Fibroblast of skin of back (primary cell): ENCODE measurements at places on chromosomes 5 and 9.

- DNase-seq, result no peak
These were observed 97.6 kb downstream of the ARSB start for GRCh38 chr5:78887384-78888118.

GRCh38 chr9:33048054-33048465 lies 23.0 kb downstream of the DNAJA1 start:
- no peak for DNase-seq

DNA sequence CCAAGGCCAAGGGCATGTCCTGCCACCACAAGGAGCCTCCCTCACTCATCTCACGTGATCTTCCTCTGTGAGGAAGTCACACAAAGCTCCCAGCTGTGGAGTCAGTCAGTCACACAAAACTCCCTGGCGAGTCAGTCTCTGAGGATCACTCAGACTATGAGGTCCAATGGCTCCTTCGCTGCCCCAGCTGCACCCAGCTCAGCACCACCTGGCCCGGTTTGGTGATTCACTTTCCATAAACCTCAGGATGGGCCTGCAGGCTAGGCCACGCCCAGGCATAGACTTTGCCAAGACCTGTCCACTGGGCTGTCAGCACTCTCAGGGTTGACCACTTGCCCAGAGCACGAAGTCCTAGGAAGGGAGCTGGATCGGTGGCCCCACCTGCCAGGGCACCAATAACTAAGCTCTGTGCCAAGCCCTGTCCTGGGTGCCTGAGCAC lies 233.8 kb downstream of the HSPA4 start:
- no peak for DNase-seq

- DNase-seq, result no peak
These were observed 5.1 kb downstream of the B4GALT7 start for GRCh38 chr5:177605078-177605477.

DNA sequence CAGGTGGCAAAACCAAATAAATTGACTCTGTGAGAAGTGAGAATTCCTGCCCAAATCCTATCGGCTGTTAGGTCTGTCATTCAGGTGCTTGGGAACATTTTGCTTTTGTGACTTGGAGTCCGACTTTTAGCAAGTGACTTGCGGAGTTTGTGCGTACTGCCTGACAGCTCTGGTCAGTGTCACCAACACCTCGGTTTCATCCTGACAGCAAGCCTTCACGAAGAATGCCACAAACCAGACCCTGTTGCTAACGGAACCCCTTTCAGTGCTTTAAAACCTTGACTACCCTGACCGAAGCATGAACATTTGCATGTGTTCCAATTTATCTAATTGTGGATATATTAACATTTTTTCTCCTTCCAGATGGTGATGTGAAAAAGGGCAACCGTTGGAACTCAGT lies 26.5 kb downstream of the LIX1 start:
- DNase-seq, result no peak

DNA sequence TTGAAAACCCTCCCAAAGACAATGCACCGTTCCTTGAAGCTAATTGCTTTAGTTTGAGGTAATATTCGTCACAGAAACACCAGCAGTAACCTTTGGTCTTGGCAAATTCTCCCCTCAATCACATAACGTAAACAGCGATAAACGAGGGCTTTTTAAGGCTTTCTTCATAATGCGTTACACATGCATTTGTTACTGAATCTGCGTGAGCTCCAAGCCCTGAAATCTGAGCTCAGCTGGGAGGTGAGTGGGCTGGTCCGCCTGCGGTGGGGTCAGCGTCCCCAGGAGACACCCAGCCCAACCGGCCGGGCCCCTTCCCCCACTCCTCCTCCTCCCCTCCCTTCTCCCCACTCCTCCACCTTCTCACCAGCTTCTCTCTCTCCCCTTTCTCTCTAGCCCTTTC lies 91.1 kb downstream of the BARX1 start:
- no peak for DNase-seq

DNA sequence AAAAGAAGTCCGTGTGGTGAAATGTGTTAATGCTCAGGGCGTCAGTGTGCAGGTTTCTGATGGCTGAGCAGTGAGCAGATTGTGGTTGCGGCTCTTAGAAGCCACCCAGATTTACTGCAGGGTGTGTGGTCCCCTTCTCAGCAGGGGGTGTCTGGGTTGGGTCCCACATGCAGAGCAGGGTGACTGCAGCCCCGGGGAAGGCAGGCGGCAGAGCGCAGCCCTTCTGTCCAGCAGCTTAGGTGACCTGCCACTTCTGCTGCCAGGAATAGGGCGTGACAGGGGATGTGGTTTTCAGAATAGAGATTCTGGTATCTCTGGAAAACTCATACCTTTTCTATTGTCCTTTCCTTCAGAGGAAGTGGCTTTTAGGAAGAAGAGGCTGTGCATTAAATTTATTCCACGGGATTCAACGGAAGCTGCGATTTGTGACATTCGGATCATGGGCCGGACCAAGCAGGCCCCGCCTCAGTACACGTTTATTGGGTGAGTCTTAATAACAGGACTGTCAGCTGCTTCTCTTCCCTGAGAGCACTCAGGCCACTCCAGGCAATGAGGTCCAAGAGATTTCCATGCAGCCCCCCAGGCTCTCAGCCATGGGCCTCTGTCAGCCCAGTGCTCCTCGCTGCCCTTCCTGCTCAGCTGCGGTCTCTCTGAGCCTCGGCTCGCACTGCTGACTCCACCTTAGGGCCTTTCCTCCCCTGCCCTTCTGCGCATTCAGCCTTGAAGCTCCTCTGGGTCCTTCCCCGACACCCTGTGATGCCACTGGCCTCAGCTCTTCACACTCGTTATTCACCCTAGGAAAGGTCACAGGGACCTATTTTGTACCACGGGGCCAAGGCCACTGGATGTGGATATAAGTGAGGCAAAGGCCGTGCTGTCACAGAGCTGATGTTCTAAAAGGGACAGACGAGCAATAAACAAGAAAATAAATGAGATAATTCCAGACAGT lies 65.4 kb downstream of the MVB12B start:
- no peak for DNase-seq

- peak; percentile 65 for DNase-seq
These were observed 16.7 kb upstream of the KIF27 start for GRCh38 chr9:83937861-83938455.

DNA sequence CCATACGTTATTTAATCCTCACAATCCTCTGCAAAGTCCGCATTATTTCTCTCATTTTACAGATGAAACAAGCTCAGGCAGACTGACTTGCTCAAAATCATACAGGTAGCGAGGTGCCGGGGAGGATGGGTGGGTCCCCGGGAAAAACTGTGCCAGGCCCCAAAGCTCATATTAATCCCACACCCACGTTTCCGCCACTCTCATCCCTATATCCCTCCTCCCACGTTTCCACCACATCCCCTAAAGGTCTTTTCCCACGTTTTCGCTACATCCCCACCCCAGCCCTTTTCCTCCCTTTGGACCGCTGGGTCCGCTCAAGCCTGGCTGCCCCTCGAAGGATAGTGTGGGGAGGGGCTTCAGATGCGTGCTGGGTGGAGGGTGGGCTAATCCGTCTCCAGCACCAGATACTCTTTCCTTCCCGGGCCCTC lies 434 bp upstream of the FSD1L start:
- DNase-seq, result no peak

DNA sequence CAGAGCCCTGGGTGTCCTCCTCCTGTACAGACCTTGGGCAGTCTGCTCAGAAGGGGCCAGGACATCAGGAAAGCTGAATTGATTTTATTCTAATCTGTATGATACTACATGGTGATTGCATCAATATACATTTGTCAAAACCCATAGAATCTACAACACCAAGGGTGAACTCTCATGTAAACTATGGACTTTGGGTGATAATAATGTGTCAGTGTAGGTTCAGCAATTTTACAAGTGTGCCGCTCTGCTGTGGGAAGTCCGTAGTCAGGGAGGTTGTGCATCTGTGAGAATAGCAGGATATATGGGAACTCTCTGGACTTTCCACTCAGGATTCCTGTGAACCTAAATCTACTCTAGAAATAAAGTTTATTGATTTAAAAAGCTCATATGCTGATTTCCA lies 155.3 kb upstream of the NFIL3 start:
- no peak for DNase-seq

DNA sequence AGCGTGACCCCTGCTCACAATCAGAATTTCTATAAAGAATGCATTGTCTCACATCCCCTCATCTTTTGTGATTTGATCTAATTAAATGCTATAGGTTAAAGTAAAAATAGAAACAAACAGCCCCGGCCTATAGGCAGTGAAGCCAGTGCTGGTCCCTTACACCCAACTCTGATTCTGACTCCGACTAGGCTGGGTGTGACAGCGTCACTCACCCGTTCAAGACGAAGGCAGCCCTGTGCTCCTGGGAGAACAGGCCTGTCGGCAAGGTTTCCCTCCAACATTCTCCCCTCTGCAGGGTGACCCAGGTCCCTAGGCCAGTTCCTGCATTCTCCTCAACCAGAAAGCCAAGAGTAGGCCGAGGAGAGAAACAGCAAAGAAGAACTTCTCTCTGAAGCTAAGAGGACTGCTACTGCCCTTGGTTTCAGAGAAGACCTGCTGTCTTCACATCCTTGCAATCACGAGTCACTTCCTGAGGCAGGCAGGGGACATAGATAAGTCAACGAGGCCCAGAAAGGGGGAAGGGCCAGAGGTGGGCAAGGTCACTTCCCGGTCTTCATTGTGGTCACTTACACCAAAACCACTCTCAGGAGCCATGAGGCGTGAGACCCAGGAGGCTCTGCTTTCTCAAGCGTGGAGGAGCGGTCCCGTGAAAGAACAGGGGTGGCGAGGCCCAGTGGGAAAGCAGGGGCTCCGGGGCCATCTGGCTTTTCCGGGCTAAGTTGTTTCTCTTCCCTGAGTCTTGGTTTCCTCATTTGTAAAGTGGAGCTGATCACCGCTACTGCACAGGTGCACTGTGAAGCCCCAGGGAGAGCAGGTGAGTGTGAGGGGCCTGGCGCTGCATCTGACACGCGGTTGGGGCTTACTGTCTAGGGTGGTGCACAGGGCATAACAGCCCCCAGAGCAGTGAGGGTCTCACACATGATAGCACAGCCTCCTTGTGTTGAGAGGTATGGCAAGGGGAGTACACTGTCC lies 200.8 kb downstream of the CRB2 start:
- peak; percentile 35 for DNase-seq

GRCh38 chr9:135419106-135419505 lies 60.5 kb upstream of the PPP1R26 start:
- no peak for DNase-seq

DNA sequence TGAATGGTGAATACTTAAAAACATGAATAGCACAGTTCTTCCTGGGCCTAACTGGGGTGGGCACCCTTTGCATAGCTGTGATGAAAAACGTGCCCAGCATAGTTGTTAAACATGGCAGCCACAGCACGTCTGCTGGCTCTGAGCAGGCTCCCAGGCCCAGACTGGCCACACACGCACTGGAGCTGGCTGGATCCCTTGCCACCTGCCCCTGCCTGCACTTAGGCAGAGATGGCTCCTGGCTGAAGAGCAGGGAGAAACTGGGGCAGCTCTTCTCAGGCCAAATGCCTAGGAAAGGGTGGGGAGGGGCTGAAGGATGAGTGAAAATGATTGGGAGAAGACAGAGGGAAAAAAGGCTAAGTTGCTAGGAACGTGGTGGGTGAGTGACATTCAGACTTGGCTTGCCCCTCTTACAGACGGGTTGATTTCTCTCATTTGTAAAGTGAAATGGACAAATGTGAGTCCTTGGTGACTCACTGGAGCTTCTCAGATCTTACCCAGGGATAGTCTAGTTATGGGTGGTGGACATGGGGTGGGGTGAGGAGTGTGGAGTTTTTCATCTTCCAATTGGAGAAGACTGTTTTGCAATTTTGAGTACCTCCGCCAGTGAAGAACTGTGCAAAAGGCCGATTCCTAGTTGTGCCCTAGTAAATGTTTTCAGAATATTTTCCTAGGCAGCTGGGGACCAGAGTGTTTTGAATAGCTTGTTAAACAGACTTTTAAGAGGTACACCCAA lies 42.4 kb downstream of the TRIO start:
- peak; percentile 94 for DNase-seq

DNA sequence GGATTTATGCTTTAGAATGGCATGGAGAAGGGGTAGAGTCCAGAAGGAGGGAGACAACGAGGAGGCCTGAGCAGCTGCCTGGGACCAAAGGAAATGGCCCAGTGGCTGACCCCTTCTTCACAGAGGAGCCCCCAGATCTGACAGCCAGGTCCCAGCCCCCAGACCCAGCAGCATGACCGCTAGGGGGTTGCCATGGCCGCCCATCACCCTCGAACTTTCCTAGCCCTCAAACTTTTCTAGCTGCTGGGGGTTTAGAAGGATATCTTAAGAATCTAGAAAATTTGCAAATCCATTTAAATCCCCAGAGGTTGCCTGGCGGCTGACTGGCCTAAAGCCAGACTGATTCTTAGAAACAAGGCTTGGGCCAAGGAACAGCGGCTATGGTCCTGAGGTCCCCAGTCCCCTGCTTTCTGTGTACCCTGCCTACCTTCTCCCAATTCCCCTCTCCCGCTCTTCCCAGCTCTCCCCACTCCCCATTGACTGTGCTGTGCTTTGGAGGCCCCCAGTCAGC lies 972 bp downstream of the PDGFRB start:
- DNase-seq, result no peak

DNA sequence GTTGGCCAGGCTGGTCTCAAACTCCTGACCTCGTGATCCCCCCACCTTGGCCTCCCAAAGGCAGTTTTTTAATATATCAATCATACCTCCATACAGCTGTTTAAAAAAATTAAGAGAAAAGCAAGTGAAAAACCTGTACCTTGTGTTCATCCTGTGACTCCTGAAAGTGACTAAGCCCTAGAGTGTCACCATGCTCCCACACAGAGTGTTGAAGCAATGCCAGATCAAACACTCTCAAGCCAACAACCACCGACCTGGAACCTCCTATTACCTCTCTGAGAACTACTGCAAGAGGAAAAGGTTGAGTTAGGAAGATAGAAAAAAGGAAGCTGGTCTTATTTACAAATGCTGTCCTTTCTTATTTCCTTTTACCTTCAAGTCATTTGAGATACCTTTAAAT lies 123.5 kb downstream of the RASEF start:
- no peak for DNase-seq

DNA sequence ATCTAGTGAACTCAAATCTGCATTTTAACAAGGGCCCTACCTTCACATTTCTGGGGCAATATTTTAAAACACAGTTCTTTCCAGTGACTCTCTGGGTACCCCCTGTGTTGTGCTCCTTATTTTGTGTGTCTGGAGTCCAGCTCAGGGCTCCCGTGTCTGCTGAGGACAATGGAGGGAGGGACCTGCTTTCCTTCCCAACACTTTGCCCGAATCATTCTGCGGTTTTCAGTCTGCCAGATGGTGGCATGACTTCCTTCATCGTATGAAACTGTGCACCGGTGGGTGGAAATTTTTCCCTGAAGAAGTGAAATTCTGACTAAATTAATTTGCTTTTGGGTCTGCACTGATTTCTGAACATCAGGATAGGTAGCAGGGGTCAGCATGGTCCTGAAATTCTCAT lies 153.6 kb upstream of the CD180 start:
- no peak for DNase-seq
